ENCODE measurements at places on chromosomes 6 and 20.

GRCh38 chr20:42556575-42556974 is 633.1 kb downstream of the PTPRT start:
- no peak for DNase-seq

DNA sequence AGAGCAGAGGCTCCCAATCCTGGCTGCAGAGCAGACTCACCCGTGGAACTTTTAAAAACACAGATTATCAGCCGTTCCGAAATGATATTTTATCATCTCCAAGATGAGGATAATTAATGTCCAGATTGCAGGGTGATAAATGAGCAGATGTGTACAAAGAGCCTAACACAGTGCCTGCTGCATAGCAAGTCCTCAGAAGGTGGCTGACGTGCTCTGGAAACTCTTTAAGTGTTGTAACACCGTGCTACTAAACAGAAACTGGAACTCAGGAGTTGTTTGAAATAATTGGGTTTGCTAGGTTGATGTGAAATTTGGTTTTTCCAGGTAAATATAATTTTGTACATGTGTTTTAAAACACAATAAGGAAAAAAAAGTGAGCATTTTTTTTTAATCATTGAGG is 118.0 kb downstream of the ARMC2 start:
- DNase-seq: no peak

DNA sequence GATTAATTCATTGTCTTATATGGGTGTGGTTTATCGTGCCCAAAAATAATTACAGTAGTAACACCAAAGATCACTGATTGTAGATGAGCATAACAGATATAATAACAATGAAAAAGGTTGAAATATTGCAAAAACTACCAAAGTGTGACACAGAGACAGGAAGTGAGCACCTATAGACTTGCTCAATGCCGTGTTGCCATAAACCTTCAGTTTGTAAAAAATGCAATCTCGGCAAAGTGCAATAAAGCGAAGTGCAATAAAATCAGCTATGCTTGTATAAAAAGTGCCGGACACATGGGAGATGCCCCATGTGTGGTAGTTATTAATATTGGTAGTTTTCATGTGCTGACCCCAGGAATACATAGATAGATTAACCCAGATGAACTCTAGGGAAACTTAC is 192.6 kb downstream of the NRN1 start:
- no peak for DNase-seq

DNA sequence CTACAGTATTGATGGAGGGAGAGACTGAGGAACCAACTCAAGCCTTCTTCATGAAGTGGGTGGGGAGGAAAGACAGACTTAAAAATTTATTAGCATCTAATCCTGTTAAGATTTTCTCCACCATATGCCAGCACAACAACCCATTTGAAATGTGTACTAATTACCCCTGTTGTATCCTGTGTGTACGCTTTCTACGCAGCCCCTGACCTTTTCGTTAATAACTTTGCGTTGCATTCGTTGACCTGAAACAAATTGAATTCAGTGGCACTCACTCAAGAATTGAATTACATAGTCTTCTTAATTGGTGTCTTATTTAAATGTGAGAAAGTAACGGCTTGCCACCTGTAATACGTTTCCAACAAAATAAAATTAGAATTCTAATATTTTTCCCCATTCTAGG is 113.9 kb downstream of the LINC00237 start:
- DNase-seq: no peak

- DNase-seq: no peak
Observed at GRCh38 chr6:169791721-169792131, 40.3 kb downstream of the ERMARD start.

- no peak for DNase-seq
Observed at GRCh38 chr6:157980288-157981131, 1.2 kb upstream of the SYNJ2 start.

DNA sequence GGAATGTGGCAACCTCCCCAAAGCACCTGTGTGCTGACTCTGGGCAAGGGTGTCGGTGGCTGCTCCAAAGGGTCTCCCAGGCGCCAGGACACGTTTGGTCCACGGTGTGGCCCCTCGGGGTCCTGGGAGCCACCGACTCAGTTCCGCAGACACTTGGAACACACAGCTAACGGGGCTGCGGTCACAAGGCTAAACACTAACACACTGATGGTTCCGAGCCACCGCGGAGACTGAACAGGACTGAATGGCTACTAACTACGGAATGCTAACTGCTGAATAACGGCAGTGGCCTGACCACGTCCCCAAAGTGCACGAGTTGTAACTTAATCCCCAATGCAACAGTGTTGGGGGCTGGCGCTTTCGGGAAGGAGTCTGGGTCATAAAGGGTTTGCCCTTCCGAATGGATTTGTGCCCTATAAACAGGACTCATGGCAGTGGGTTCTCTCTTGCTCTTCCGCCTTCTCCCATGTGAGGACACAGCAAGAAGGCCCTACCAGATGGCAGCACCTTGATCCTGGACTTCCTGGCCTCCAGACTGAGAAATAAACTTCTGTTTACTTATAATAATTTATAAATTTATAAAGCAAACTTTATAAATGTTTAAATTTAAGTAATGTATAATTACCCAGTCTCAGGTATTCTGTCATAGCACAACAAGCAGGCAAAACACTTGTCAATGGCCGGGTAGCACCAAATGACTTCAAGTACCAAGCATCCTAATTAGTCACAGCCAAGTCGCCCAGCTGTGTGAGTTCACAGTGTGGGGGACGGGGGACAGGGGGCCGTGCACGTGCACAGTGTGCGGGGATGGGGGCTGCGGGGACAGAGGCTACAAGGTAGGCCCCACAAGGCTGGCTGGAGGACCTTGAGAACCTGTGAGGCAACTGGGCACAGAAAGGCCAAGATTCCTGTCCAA is 2.3 kb upstream of the EEF1A2 start:
- no peak for DNase-seq

- DNase-seq: no peak
Observed at GRCh38 chr6:89562093-89562973, 76.2 kb downstream of the LYRM2 start.

DNA sequence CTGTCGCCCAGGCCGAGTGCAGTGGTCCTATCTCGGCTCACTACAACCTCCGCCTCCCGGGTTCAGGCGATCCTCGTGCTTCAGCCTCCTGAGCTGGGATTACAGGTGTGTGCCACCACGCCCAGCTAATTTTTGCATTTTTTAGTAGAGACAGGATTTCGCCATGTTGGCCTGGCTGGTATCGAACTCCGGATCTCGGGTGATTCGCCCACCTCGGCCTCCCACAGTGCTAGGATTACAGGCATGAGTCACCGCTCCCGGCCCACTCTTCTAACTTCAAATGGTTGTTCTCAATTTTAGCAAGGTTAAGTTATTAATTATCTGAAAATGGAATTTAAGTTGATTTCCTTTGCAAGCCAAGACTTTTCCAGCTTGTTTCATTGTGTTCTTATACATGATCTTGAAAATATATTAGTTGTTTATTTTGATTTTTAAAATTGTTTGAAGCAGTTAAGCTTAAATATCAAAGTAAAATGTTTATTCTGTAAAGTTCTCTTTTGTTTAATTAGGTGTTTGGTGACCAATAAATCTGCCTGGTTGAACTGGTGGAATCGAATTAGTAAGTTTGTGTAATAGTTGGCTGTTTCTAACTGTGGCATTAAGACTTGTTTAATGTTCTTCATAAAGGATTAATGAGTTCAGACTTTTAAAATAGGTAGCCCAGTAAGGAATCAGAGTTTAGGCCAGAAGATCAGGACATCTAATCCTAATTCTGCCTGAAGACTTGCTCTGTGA is 2.3 kb downstream of the PM20D2 start:
- no peak for DNase-seq

- DNase-seq: no peak
Observed at GRCh38 chr6:117552618-117553017, 49.7 kb downstream of the GOPC start.

DNA sequence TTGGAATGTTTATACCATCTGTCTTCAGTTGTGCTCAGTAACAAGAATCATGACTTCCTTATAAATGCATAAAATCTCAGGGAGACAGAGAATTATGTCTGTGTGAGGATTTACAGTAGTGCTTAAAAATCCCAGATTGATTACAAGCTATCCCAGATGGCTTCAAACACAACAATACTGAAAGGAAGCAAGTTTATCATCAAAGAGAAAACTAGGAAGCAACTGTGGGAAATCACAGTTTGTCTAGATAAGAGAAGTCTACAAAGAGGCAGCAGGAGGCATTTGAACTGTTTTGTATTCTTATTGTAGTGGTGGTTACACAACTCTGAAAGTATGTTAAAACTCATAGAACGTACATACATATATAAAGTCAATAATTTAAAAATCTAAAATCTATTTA is 104.4 kb upstream of the SALL4 start:
- no peak for DNase-seq

GRCh38 chr6:119077391-119077642 is 1.1 kb downstream of the FAM184A start:
- no peak for DNase-seq

- no peak for DNase-seq
Observed at GRCh38 chr20:64237316-64237715, 18.2 kb upstream of the PCMTD2 start.

DNA sequence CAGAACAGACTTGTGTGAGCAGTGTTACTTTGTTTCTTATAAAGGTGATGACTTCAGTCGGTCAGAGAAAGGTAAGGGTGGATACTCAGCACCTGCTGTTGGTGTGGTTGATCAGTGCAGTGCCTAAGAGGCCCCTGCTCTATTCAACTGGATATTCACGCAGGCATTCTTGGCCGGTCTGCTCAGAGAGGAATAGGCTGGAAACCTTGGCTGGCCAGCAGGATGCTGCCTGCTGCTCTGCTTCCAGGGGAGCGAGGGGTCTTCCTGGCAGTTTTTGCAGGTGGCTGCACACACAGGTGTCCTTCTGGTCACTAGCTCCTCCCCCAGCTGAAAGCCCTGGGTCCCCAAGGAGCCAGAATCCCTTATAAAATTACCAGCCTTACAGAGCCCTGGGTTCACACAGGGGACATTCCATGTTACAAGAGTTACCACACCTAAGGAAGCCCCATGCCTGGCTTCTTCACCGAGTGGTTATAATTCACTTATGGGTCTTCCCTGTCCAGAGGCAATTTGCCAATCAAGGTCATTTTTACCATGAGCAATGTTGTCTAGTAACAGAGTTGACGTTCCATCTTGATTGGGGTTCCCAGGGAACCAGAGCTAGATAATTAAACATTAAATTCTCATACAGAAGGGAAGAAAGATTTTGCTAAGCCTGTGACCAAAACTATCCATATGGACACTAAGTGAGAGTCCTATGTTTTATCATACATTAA is 16.4 kb downstream of the SYNJ2 start:
- no peak for DNase-seq

DNA sequence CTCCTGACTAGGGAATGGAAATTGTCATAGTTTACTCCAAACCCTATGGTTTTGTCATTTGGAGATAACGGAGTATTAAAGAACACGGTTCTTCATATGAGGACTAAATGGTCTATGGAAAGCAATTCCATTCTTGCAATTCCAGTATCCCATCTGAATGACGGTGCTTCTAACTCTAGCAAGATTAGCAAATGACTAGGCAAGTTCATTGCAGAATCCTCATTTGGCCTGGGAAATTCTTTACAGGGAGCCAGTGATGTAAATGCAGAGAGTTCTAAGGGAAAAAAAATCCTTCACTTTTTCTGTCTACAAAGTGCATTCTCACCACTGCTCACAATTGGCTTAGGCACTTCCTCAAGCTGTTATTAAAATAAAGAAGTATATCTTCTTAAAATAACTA is 111.5 kb downstream of the MOXD1 start:
- DNase-seq: no peak

DNA sequence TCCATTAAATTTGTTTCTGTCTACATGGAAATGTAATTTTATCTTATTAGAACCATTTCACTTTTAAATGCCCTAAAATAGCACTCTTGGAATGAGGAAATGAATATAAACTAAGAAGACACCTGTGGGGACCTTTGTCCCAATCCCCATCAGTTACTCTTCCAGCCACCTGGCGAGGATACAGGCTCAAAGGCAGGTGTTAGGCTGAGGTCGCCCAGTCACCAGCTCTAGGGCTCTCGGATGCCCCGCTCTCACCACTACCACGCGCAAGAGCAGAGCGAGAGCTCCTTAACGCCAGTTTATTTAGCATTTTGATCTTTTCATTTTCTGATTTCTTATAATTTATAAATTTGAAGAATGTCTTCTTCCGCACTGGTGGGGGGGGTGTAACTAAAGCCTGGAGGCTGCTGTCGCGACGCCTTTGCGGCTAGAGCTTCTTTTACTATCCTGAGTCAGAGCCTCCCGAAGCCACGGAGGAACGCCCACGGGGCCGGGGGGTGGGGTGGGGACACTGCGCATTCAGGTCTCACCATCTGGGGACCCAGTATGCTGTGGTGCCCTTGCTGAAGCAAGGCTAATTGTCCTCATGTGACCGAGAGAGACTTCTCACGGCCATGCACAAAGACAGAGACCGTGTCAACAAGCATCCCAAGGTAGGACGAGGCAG is 38.7 kb upstream of the AFDN start:
- DNase-seq: peak; percentile 77

GRCh38 chr6:107154801-107155160 is 39.5 kb upstream of the BEND3 start:
- no peak for DNase-seq

GRCh38 chr6:142294679-142295078 is 7.1 kb upstream of the ADGRG6 start:
- DNase-seq: no peak

DNA sequence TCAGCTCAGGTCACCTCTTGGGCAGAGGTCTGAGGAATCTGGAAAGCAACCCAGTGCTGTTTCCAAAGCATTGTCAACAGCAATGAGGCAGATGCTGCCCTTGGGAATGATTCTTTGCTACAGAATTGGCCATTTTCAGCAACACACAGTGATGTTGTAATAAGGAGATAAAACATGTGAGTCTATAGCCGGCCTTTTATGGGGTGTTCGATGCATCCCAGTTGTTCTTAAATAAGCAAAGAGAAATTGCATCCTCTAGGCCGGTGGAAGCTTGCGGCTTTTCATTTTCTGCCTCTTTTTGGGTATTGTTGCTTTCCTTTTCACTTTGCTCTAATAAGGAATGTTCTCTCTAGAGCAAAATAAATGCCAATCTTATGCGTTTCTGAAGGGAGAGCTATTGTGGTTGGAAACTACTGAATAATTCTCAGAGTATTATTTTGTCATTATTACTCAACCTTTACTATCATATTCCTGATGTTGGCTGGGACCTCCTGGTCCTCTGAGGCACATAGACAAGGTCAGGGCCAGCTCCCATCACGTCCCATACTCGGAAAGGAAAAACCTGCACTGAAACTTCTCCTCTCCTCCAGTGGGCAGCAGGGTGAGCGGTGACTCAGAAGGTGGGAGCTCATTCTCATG is 214.2 kb downstream of the CDH26 start:
- DNase-seq: no peak

DNA sequence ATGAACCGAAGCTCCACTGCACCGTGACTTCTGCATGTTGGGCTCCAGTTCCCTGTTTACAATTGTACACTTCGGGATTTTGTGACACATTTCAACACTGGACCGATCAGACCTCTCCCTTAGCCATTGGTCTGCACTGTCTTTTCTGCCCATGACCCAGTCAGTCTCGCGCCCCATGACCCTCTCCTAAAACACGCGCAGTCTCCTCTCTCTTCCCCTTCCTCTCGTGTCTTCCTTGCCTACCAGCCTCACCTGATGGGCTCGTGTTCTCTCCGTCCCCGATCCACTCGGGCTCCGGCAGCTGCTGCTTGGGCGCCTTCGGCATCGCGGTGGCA is 535 bp upstream of the ABCF1 start:
- DNase-seq: peak; percentile 15

- no peak for DNase-seq
Observed at GRCh38 chr20:20732641-20733040, 20.2 kb upstream of the RALGAPA2 start.
